Heart right ventricle (tissue), 16 donors: ENCODE measurements at places on chromosomes 6 and 20. TPM values are rescaled to one million over a fixed set of nuclear protein-coding genes. Genes with fewer than 3 reads are reported as not detected.

Gene CDSN
- not detected for total RNA-seq

Gene HMGCLL1
- 1.3 TPM for total RNA-seq

Gene LIME1
- 0.79 TPM for total RNA-seq

Gene RSPH3
- 11.1 TPM for total RNA-seq

Gene FAM83C
- not detected for total RNA-seq

Gene GLYATL3
- not detected for total RNA-seq

Gene DYNLT1
- 110 TPM for total RNA-seq

Gene NRSN1
- not detected for total RNA-seq

Gene C6orf141
- 0.56 TPM for total RNA-seq

Gene ZC2HC1B
- total RNA-seq = not detected

Gene HLA-DOB
- total RNA-seq = 0.51 TPM

Gene GGTLC1
- not detected for total RNA-seq

Gene CDC5L
- total RNA-seq = 23.3 TPM
